ENCODE measurements at places on chromosomes 7 and 10.

DNA sequence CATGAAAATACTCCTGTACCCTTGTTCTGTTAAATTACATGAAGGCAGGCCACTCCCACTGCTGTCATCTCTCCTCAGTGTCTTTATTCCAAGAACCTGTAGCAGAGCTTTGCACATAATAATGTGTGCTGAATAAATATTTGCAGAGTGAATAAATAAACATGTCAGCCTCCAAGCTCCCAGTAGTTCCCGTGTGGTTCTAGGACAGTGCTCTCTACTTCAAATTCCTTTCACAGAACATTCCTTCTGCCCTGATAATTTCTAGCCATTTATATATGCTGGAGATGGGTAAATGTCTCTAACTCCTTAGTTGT is 20.3 kb upstream of the HYAL4 start:
- no peak for DNase-seq

DNA sequence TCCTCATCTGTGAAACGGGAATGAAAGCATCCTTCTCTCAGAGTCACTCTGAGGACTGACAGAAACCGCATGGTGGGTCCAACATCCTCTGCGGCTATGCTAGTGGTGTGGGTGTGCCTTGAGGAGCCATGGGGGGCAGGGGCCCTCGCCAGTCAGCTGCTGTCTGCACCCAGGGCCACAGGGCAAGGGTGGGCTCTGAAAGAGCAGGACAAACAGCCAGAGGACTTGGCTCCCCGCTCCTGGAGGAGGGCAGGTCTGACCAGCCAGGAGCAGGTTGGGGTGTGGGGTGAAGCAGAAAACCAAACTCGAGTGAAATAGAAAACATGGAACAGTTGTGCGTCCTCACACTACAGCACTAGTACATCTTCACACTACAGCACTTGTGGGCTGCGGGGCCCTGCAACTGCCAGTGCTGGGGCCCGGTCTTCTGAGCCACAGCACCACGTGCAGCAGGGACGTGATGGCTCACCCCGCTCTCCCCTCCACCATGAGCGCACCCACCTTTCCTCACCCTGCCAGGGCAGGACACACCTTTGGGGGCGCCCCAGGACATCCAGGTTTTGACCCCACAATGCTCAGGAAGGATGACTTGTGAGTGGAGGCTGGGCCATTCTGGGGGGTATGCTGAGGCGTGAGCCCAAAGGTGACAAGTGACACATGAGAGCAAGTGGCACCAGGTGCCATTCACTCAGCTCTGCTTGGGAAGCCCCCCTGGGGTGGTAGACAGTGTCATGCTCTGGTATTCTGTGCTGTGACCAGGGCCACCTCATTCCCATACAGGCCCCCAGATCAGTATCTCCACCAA is 96.1 kb upstream of the RET start:
- DNase-seq: no peak

DNA sequence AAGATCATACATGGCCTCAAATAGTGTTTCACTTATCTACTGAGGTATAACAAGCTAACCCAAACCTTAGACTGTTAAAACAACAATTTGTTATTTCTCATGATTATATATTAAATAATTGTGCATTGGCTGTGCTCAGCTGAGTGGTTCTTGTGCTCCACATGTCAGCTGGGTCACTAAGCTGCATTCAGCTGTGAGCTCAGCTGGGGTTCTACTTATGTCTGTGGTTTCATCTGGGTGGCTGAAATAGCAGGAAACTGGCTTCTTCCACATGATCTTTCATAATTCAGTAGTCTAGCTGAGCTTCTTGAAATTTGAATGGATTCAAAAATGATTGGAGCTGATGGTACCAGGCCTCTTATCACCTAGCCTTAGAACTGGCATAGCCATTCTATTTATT is 181.8 kb upstream of the CSTF2T start:
- DNase-seq: no peak

DNA sequence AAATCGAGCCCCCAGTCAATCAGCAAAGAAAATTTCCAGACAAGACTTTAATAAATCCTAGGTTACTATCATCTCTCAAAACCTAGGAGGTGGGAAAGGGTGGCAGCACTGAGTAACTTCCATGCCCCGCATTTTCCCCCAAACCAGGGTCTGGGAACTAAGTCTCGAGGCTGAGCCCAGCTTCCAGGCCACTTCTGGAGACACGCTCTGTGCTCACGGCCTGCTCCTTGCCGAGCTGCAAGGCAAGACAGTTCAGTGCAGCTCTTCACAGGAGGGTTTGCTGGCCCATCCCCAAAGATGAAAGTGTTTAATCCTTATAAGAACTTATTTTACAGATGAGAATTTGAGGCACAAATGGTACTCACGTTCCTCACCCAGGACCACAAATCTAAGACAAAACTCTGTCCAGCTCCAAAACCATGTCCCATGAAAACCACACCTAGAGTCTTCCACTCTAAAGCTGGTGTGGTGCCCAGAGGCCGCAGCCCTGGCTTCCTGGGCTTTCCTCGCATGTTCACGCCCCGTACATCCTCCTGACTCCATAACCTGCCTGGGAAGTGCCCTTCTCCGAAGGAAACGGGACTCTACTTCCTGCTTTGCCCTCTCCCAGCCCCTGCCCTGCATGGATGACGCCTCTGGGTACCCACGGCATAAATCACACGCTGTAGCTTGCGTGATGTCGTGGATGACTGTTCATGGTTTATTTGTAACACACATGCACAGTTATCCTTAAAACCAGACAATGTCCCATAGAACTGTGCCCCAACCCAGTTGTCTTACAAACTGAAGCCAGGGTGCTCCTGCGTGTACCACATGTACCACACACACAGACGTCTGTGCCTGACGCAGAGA is 201.2 kb downstream of the DIP2C start:
- no peak for DNase-seq

DNA sequence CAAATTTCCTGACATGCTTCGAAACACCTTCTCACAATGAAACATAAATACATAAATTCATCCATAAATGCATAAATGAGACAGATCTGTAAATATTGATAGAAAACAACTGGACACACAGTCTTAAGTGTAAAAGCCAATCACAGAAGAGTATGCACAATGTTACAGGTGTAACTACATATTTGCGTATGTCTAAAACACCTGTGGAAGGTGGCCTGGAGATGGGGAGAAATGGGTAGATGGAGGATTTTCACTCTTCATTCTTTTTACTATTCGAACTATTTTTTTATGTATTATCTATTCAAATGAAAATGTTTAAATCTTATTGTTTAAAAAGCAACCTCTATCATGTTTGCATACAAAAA is 860 bp downstream of the IQUB start:
- no peak for DNase-seq

GRCh38 chr7:455110-455928 is 64.3 kb downstream of the PDGFA start:
- no peak for DNase-seq

DNA sequence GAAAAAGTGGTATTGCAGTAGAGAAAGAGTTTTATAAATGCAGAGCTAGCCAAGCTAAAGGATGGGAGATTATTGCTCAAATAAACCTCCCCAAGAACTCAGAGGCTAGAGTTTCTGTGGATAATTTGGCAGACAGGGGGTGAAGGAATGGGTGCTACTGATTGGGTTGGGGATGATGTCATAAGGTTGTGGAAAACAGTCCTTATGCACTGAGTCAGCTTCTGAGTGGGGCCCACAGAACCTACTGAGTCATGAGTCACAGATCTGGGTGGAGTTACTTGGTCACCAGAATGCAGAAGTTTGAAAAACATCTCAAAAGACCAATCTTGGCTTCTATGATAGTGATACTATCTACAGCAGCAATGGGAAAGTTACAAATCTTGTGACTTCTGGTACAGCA is 1146.7 kb downstream of the TYW1 start:
- DNase-seq: no peak

DNA sequence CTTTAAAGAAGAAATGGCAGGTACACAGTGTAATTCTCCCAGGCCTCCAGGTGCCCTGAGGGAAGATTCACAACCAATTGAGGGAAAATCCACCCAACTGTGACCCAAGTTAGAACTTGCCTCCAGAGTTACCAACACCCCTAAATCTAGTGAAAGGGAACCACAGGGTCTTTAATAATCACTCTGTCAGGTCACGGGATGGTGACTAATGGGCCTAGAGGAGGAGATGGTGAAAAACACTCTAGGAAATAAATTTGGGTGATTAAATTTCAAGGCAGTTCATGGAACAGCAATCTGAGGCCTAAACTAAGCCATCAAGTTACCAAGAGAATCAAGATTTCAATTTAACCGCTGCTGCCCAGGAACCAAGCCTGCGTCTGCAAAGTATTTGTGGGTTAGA is 26.7 kb upstream of the SLF2 start:
- DNase-seq: no peak

- no peak for DNase-seq
These were observed 176.0 kb upstream of the KCND2 start for GRCh38 chr7:120097020-120097419.

DNA sequence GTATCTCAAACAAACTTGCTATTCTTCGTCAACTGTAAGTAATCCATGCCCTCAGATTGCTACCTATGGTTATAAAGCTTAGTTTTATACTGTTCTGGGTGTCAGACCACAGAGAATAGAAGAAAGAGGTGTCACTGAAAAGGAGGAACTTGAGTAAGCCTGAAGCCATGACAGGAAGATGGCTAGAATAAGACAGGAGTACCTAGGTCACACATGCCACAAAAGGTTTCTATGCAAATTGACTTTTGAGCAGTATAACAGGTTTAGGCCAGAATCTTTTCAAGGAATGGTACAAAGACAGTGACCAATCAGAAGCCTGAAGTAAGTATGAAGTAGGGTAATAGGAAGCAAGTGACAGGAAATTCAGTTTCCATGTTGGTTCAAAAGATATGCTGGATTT is 23.5 kb downstream of the FBXW4 start:
- DNase-seq: no peak

- DNase-seq: no peak
These were observed 87.7 kb downstream of the ST7 start for GRCh38 chr7:117041007-117041406.

DNA sequence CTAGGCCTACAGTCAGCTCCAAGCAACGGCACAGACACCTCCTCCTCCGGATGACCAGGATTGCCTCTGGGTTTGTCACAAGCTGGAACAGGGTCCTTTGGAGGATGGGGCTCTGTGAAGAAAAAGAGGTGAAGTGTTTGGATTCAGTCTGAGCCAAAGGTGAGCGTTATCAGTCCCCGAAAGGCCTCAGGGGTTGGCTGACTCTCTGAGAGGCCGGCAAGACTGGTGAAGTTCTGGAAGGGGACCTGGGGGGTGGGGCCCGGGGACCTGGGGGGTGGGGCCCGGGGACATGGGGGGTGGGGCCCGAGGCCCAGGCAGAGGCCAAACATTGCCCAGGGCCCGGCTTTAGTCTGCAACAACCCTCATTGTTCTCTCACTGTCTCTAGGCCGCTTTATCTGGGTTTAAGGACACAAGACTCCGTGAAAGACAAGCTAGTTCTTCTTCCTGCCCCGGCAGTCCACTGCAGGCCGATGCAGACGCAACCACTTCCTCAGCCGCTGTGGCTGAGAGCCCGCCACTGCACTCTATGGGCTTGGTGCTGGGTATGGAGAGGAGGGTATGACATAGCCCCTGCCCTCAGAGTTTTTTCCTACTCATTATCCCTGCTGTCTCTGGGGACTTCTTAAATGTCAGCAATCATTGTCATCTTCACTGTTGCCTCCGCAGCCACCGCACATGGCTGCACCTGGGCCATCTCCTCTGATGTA is 27.4 kb upstream of the PSAP start:
- no peak for DNase-seq

GRCh38 chr7:18828260-18828993 is 289.0 kb downstream of the TWIST1 start:
- no peak for DNase-seq

DNA sequence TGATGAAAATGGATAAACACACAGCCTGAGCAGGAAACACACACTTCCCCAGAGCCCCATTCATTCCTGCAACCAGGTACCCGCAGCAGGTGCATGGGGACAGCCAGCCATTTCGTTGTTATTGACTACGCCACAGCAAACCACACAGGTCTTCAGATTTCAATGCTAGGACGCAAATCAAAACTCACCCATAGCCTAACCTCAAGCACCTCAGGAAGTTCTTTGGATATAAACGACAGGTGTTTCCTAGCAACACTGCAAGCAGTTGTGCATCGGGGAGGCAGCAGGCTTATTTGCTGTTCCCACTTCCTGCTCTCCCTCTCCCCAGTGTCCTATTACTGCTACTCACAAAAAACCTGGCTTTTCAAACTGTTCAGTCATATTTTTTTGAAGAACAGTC is 176.5 kb upstream of the FRMD4A start:
- DNase-seq: no peak

- no peak for DNase-seq
These were observed 295.5 kb downstream of the AHR start for GRCh38 chr7:17593819-17594419.

DNA sequence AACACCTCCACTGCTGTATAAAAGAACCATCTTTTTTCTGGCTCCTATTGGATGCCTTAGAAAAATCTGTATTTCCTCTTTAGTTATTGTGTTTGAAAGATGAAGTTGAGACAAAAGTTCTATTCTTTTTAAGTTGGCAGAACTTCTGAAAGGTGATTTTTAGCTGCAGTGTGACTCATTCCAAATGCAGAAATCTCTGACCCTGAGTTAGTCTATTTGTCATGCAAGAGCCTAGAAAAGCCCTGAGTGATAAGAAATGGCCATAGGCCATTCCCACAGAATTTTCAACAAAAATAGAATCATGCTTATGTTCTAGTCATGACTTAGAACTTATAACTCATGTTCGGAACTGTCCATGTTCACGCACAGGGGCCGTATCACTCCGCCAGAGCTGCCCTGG is 89.1 kb downstream of the EGFR start:
- DNase-seq: no peak

DNA sequence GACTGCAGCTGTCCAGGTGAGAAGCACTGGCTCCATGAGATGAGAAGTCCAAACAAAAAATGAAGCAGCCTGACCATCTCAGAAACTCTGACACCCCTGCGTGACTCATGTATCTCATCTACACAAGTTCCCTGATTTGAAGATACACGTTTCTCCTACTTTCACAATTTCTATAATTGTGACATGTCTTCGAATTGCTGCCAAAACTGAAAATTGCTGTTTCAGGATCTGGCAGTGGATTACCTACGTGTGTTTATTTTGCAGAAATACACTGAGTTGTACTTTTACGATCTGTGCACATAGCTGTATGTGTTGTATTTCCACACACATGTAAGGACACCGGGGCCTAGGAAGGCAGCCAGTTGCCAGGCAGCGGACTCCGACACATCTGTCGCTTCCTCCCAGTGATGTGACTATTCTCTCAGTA is 53.2 kb downstream of the LARP4B start:
- no peak for DNase-seq

- no peak for DNase-seq
These were observed 128.6 kb downstream of the TRRAP start for GRCh38 chr7:99006739-99007424.

- no peak for DNase-seq
These were observed 27.3 kb upstream of the KNDC1 start for GRCh38 chr10:133132473-133133291.
